Fibroblast of lung (primary cell): ENCODE measurements at places on chromosomes 12 and 14.
A peak's percentile ranks its signal among the peaks of the same experiment; 100 is the strongest.

GRCh38 chr12:67446716-67447115 lies 177.6 kb downstream of the CAND1 start:
- no peak for DNase-seq

DNA sequence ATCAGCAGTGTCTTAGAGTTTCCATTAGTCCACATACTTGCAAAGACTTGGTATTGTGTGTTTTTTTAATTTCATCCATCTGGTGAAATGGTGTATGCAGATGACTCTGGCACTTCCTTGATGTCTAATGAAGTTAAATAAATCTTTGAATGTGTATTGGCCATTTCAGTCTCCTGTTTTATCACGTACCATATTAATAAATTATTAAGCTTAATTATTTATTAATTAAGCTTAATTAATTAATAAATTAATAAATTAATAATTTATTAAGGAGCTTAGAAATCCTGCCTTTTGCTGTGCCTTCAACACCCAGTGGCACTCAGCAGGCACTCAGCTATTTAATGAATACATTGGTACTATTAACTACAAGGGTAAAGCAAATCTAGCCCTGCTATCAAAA lies 18.2 kb downstream of the PDZRN4 start:
- no peak for DNase-seq

- DNase-seq = no peak
Observed at GRCh38 chr12:50566066-50566465, 61.3 kb downstream of the DIP2B start.

DNA sequence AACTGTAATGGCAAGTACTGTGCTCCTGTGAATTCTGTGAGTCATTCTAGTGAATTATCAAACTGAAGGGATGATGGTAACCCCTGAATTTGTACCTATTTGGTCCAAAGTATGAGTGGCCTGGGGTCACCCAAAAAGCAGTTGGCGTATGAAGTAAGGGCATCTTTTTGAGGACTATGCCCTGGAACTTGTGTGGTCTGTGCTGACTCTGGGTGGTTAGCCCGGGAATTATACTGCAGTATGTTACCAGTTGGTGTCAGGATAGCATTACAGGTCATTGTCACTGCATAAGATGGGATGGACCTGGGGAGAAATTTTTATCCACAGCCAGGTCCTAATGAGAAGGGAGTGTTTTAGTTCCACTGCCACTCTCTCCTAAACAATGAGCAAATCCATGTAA lies 174.7 kb downstream of the SSPN start:
- DNase-seq = no peak

DNA sequence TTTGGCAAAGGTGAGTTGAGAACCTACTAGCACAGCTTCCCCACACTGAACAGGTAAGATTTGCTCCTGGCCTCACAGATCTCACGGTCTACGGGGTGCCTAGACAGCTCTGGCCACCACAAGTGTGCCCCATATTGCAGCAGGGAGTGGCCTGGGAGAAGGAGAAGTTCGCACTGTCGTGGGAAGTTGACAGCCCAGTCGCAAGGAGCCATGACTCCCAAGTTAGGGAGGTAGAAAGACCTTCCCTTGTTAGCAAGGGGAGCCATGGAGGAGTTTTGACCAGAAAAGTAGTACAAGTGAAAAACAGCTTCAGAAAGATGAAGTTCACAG lies 316.3 kb downstream of the BCL11B start:
- no peak for DNase-seq

- DNase-seq = no peak
Observed at GRCh38 chr14:72182708-72183432, 250.6 kb downstream of the RGS6 start.

GRCh38 chr14:79137836-79138235 lies 967.7 kb downstream of the NRXN3 start:
- DNase-seq = no peak

GRCh38 chr14:24991288-24991687 lies 58.7 kb downstream of the STXBP6 start:
- no peak for DNase-seq

GRCh38 chr12:75944905-75945432 lies 86.6 kb downstream of the PHLDA1 start:
- DNase-seq = no peak

- peak; percentile 30 for DNase-seq
Observed at GRCh38 chr14:60931218-60931617, 49.7 kb downstream of the TRMT5 start.

- no peak for DNase-seq
Observed at GRCh38 chr12:26001530-26001929, 43.0 kb downstream of the RASSF8 start.

DNA sequence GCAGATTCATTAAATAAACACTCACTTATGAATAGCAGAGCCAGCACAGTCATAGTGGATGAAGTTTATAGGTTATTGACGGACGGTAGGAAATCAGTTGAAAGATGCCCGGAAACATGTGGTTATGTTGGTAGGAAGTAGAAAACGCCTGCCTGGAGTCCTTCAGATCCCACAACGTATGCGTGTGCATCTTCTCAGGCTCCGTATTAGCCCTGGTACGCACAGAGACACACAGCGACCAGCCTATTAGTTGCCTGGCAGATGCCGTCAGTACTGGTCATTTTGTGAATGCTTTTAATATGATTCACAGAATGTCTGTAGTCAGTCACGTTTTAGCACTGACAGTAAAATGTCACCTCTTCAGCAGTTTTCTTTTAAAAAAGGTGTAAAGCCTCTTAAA lies 196.4 kb downstream of the RGS6 start:
- no peak for DNase-seq

GRCh38 chr12:48442179-48442847 lies 30.0 kb upstream of the ANP32D start:
- no peak for DNase-seq

DNA sequence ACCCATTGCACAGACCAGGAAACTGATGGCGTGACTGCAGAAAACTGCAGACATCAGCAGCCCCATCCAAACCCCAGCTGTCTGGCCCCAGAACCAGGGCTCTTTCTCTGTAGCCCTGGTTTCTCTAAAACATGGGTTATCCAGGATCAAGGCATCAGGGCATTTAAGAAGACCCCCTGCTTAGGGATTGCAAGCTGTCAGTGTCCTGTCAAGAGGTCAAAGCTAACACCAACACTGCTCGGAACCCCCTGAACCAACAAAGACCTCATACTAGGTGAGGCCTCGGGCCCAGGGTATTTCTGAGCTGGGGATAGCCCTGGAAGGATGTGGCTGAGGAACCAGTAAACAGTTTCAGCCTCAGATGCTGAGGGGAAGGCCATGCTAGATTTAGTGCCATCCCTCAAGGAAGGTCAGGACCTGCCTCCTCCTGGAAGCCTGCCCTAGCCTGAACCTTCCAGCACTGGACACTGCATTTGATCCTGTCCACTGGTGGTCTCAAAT lies 39.2 kb downstream of the BCL11B start:
- no peak for DNase-seq

GRCh38 chr14:23615856-23616255 lies 20.3 kb upstream of the DHRS2 start:
- DNase-seq = no peak

DNA sequence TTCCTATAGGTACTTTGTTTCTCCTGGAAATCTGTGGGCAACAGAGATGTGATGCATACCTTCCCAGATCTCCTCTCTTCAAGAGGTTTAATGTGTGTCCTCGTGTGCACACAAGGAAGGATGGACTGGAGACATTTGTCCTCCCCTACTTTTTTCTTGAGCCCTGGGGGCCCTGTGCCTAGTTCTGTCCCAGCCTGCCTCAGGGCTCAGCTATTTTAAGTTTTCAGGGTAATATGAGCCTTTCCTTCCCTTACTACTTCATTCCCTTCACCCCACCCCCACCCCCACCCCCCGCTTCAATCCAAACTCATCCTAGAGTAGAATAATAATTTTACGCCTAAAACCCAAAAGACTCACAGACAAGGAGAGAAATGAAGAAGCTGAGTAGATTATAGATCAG lies 446 bp downstream of the STAC3 start:
- DNase-seq = no peak

- no peak for DNase-seq
Observed at GRCh38 chr12:45833401-45833800, 103.9 kb downstream of the ARID2 start.

DNA sequence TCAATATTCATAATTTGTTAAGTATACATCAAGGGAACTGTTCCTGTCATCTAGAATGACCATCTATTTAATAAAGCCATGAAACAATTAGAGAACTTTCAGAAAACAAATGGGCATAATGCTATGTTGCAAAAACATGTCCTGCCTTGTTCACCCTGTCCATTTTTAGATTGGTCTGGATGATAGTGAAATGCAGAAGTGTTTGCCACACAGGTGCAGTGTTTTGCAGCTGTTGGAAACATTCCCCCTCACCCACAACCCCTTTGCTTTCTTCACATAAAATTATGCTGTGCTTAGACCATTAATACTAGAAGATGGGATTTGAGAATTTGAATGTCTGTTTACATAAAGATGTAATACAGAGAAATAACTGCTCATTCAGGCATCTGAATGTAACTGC lies 36.5 kb downstream of the LEMD3 start:
- DNase-seq = no peak

DNA sequence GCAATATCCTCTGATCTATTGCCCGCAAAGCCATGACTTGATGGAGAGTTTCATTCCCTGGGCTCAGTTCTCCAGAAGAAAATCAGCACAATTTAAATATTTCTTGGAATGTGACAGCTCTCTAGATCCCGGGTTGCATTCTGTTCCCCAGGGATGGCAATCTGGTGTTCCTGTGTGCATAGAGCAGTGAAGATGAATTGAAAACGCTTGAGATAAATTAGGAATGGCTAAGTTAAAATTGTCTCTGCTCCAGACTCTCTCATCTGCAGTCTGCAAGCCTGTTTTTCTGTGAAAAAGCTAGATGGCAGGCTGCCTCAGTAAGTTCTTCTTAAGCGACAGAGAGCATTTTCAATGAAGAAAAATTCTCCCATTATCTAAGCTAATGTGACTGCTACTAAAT lies 582.5 kb upstream of the MGAT4C start:
- DNase-seq = peak; percentile 3

- DNase-seq = no peak
Observed at GRCh38 chr12:46944771-46945170, 119.0 kb upstream of the SLC38A4 start.

DNA sequence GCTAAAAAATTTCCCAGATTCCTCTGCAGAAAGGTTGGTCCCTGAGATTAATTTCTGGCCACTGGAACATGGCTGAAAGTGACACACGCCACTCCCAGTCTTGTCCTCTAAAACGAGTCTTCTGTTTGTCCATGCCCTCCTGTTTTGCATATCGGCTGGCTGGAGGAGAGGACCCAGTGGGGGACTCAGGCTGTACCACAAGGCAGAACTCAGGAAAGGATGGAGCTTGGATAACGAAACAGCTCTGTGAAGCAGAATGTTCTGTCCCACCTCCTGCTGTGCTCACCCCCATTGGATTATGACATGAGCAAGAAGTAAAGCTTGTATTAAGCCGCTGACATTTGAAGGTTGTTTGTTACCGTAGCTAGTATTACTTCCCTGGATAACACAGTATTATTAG lies 856.2 kb downstream of the BCL11B start:
- DNase-seq = no peak

DNA sequence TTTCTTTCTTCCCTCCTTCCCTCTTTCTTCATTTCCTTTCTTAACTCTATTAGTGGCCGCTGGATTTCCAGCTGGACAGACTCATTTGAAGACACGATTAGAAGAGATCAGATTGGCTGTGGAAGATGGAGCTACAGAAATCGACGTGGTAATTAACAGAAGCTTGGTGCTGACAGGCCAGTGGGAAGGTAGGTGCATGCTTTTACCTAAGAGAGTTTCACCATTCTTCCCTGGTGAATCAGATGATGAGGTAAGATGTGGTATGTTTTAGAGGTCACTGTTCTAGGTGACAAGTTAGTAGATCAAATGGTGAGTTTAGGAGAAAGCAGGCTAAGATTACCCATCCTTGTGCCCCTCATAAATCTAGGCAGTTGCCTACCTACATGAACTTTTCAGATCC lies 51.6 kb downstream of the DERA start:
- DNase-seq = peak; percentile 74

GRCh38 chr14:52455291-52456088 lies 96.8 kb downstream of the TXNDC16 start:
- DNase-seq = peak; percentile 94

DNA sequence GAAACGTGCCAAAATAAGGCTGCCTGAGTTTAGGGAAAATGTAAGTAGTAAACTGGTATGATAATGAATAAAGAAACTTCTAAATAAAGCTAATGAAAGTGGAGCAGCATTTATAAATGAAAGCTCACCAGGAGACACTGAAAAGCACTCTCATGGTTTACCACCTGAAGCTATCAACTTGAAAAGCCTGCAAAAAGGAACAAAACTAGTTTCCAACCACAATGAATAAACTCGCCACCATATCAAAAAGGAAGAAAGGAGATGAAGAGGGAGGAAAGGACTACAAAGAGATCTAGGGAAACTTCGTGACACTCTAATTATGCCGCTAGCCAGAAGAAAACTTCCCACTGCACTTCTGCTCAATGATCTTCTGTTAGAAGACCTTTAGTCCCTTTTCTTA lies 66.7 kb downstream of the MED13L start:
- no peak for DNase-seq

- DNase-seq = no peak
Observed at GRCh38 chr12:62930546-62931425, 4.2 kb downstream of the PPM1H start.

- DNase-seq = no peak
Observed at GRCh38 chr14:102510616-102511520, 1.3 kb upstream of the ANKRD9 start.

DNA sequence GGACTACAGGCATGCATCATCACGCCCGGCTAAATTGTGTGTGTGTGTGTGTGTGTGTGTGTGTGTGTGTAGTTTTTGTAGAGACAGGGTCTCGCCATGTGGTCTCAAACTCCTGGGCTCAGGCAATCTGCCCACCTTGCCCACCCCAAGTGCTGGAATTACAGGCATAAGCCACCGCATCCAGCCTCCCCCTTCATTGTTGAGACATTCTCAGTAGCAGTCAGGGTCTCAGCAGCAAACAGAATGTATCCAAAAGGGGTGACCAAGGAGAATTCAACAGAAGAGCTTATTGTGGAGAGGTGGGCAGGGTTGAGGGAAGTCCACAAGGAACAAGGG lies 37.3 kb upstream of the PLEKHG6 start:
- no peak for DNase-seq

- no peak for DNase-seq
Observed at GRCh38 chr14:52914295-52914694, 36.6 kb downstream of the FERMT2 start.

DNA sequence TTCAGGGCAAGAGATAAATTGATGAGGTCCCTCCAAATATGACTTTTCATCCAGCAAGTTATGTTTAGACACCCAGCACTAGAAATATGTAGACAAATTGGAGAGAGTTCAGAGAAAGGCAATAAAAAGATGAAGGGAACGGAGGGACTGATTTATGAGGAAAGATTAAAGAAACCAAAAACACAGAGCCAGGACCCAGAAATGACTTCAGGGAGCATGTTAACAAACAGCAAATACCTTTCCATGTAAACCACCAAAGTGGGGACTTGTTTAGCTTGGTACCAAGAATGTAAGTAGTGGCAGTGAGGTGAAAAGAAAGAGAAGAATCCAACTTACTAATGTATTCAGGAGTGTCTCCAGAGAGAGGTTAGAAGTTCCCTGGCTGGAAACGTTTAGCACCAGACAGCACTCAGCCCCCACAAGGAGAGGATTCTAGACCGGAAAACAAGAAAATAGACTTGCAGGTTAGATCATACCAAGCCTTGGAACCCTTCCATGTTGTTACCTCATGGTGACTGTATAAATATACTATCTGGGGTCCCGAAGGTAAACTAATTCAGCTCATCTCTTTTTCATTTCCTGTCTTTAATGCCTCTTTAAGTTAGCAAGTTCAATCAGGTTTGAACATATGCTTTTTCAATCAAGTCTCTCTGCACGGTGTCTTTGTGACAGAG lies 79.2 kb downstream of the TBC1D30 start:
- DNase-seq = peak; percentile 51

- no peak for DNase-seq
Observed at GRCh38 chr14:27006570-27006969, 408.7 kb upstream of the NOVA1 start.
